ENCODE measurements at places on chromosomes 7 and 10.

- no peak for DNase-seq
These were observed 146.3 kb downstream of the CHCHD3 start for GRCh38 chr7:132935608-132936007.

DNA sequence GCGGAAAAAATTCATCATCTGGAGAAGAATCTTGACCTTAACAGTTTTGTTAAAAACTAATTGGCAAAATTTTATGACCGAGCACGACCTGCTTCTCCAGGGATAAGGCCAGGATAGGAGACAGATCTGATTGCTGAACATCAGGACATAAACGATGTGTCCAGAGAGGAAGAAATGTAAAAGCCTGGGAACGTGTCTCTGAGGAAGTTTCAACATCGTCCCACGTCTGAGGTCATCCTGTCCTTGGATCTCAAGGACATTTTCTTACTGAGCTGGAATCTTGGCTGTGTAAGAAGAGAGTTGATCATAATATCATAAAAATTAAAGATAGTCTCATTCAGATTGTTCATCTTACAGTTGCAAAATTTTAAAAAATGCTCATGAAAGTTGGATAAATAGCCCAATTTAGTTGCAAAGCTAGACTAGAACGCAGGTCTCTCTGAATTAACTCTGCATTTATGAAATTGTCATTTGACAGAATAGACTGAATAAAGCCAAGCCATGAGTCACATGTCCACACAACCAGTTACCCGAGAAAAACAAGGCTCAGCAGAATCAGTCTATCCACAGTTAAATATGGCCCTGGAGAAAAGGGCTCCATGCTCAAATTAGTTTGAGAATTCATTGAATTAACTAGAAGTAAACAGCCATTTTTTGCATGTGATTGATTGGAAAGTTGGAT, 120.0 kb upstream of the EGFR start:
- no peak for DNase-seq

- peak; percentile 72 for DNase-seq
These were observed 103.9 kb downstream of the CUBN start for GRCh38 chr10:17025444-17026295.

GRCh38 chr7:24911213-24911603, 68.8 kb downstream of the OSBPL3 start:
- DNase-seq, result no peak
